ENCODE measurements at places on chromosomes 3 and 15.

- DNase-seq, result no peak
Observed at GRCh38 chr15:74272812-74273211, 36.7 kb downstream of the CCDC33 start.

DNA sequence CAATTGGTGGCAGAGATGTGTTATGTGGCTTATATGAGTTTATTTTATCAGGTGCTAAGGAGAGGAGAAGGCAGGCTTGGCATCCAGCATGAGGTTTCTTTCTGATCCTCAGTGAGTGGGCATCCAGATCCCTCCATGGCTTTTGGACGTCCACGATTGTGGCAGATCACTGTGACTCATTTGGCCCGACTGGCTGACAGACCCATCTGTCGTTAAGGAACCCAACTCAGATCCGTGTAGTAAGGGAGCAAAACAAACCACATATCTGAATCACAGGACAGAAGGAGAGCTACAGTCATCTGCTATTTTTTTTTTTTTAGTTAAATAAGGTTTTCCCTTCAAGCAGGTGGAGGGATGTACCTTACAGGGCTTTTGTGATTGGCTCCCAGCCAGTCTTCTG, 197.0 kb upstream of the KCNH8 start:
- no peak for DNase-seq

DNA sequence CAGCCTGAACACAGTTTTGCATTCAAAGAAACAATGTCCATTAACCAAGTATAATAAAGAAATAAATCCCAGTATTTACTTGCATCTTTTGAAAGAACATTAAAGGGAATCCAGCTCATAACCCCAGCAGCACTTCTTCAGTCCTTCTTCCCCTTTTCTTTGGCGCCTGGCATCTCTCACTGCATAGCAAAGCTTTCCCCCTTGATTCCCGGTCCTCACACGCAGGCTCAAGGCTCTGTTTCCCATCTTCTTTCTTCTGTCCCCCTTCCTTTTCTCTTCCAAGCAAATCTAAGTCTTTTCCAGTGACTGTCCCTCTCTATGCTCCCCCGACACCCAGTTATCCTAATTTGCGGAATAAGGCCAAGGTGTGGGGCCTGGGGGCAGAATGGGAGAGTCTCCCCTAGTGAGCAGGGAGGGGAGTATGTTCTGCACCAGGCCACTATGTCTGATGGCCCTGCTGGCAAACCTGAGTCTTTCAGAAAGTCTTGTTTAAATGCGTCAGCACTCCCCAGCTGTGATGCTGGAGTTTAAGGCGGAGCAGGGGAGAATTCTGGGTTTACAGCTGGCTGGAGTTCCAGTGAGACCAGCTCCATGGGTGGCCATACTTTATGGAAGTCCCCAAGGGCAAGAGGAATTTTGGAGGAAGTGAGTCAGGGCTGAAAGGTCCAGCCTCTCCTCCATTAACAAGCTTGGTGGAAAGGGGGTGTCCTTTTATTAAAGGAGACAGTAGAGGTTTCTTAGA, 42.1 kb downstream of the GOLGA6A start:
- peak; percentile 97 for DNase-seq

GRCh38 chr15:92763459-92763858, 107.9 kb upstream of the FAM174B start:
- no peak for DNase-seq

DNA sequence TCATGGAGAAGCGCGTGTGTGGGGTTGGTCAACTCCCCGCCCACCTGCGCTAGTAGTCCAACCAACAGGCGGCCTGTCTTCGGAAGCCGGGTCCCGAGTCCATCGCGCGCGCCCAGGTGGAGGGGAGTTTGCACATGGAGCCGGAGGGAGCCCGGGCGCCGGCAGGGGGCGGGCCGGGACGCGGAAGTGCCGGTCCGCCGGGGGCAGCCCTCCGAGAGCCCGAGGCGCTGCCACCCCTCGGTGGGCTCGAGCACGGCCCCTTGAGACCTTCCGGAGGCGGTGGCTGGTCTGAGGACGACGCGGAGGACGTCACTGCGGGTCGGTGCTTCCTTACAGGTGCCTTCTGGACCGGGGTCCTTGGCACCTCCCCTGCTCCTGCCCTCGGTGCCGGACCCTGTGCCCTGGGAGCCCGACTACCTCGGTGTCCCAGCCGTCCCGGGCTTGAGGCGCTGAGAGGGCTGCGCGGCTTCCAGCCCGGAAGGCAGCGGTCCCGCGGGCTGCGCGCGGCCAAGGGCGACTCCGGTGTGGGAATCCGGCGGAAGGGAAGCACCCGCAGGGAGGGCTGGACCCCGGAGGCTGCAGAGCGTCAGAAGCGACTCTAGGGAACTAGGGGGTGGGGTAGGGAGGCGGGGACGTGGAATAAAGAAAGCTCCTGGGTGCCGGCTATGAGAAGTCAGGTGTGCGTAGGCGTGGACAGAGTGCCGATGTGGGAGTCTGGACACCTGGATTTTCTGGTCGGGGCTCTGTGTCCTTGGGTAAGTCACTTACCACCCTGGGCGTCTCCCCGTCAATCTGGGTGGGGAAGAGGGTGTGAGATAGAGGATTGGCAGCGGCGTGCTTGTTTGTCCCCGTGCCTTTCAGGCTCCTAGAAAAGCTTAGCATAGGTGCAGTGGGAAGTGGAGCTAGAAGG, 212.3 kb downstream of the FGF12 start:
- DNase-seq, result no peak

DNA sequence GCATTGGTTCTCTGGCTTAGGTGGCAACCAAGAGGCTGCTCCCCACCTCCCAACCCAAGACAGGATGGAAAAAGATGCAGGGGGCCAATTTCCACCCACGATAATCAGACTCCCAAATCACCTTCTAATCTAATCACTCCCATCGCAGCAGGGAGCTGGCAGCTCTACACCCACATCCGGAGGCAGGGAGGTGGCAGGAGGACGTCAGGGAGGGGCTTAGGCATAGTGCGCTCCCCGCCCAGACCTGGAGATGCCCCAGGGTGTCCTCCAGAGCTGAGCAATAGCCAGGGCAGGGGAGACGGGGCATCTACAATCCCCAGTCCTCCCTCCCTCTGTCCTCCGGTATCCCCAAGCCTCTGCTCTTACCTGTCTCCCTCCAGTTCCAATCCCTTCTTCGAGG, 70.5 kb upstream of the SEC13 start:
- DNase-seq, result no peak

GRCh38 chr15:96416934-96417759, 86.6 kb downstream of the NR2F2 start:
- no peak for DNase-seq

DNA sequence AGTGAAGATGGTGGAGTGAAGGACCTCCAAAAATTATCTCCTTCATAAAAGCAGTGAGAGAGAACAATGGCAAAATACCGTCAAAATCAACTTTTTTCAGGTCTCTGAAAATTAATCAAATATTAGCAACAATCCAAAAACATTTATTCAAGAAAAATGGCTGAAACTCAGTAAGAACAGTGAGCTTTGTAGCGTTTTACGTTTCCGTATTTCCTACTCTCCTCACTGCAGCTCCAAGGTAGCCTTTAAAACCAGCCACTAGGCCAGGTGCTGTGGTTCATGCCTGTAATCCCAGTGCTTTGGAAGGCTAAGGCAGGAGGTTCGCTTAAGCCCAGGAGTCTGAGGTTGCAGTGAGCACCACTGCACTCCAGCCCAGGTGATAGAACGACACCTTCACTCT, 38.5 kb downstream of the ATP10A start:
- no peak for DNase-seq

DNA sequence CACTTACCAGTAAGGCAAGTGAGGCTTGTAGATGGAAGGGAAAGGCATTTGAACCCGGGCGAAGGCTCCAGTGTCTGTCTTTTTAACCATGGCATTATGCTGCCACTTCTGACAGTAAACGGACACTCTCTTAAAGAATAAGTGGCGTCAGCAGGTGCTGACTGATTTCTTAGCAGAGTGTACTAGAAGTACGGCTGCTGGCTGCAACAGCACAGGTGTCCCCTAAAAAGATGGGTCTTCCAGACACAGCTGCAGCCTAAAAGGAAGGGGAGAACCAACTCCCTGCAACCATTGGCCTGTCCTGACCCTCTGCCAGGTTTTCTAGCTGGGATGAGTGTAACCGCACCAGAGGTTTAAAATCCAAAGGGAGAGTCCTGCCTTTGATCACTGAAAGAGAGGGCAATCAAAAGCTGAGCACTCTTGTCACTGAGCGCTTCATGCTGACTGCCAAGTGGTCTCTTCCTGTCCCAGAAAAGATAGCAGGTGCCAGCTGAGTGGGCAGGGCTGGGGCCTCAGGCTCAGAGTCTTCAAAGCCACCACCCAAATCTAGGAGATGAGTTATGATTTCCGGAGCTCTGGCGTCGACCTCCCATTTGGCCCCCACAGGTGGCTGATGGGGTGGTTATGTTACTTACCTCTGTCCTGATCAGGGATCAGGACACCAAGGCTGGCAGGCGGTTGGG, 255.8 kb downstream of the SLCO3A1 start:
- DNase-seq, result no peak

- no peak for DNase-seq
Observed at GRCh38 chr15:52798529-52799101, 8.5 kb upstream of the ONECUT1 start.

GRCh38 chr3:44030687-44031305, 210.9 kb upstream of the TOPAZ1 start:
- DNase-seq, result no peak

DNA sequence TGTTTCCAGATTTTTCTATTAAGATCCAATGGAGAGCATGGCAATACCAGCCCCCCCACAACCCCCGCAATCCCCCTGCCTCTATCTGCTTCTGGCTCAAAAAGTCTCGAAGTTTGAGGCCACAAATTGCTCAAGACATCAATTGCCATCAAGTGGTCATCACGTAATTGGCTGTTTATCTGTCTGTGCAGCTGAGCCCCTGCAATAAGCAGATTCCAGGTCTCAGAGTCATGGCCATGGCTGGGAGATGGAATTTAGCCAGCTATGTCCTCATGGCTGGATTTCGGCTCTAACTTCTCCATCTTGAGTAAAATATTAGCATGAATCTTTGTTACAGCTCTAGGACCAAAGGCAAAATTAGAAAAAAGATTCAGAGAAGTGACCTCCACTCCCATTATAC, 22.7 kb downstream of the SSUH2 start:
- peak; percentile 76 for DNase-seq

GRCh38 chr3:120181632-120182031, 87.4 kb upstream of the GSK3B start:
- no peak for DNase-seq

GRCh38 chr15:57704441-57704840, 2.1 kb upstream of the POLR2M start:
- no peak for DNase-seq

- peak; percentile 18 for DNase-seq
Observed at GRCh38 chr15:32790352-32790999, 72.7 kb downstream of the GREM1 start.

DNA sequence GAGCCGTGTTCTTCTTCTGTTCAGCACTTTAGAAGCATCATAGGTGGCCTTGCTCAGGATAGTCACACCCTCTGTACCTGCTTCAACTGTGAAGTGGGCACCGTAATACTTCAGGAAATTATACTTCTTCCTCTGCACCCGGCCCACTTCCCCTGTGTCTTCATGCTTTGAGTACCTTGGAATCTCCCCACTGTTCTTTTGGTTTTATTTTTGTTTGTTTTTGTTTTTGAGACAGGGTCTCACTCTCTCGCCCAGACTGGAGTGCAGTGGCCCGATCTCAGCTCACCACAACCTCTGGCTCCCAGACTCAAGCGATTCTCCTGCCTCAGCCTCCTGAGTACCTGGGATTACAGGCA, 1.7 kb downstream of the P2RY14 start:
- DNase-seq, result no peak

DNA sequence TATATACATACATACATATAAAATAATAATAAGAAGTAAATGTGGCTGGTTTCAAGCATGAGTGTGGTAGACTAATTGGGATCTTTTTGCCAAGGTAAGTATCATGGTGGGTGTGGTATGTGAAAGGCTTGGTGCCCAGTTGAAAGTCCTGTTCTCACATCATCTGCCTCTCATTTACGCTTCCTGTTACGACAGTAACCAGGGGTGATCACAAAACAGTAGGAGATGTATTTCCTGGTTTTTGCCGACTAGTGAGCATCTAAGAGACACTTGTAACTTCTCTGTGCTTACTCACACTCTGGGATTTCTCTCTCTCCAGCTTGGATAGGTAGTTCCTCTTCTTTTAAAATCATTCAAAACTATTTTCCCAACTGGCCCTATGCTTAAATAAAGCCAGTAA, 1028.3 kb upstream of the NR2F2 start:
- no peak for DNase-seq

DNA sequence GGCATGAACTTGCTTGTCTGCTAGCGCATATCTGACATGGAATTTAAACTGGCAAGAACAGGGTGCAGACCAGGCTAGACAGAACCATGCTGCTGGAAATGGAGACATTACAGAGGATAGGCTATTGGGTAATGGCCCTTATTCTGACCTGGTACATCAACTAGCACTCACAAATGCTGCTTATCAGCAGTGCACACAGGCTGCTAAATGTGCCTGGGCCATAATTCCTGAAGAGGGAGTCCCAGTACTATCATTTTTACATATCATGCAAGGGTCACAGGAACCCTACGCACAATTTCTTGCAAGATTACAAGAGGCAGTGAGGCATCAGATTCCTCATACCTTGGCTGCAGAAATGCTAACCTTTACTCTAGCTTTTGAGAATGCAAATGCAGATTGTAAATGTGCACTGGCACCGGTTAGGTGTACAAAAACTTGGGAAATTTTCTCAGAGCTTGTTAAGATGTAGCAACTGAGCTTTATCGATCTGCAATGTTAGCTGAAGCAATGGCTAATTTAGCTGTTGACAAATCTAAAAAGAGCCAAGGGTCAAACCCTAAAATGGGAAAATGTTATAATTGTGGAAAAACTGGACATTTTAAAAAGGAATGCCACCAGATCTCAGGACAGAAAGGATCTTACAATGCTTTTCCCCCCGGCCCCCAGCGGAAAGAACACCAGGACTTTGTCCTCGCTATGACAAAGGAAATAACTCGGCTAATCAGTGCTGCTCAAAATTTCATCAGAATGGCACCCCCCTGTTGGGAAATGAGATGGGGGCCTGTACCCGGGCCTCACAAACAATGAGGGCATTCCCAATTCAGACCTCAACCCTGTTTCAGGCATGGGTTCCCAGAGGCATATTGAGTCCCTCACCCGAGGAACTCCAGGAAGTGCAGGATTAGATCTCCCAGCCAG, 21.1 kb downstream of the CCRL2 start:
- DNase-seq, result no peak

DNA sequence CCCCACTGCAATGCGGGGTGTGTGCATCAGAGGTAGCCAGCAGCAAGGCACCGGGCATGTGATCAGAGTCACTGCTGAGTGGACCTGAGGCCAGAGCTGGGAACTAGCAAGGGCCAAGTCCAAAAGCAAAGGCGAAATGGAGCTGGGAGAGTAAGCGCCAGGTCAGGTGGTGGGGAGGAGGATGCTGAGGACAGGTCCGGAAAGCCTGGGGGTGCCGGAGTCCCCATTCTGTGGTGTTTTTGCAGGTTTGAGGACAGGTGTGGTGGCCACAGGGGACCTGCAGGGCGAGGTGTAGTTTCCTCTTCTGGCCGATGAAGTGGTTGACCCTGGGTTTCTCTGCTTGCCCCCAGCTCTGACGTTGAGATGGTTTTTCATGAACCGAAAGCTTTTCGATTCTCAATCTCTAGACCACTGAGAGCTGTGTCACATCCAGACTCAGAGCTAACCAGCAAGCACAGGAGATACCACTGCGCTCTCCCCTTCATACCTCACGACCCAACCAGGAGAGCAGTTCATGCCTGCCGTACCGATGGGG, 35.0 kb upstream of the HES1 start:
- no peak for DNase-seq

- DNase-seq, result no peak
Observed at GRCh38 chr3:48190911-48191310, 2.7 kb upstream of the CDC25A start.

- no peak for DNase-seq
Observed at GRCh38 chr15:75034615-75035014, 11.2 kb downstream of the PPCDC start.
